NCI-H1417 treated with DMSO at 0.1 percent for 48 hours (cell line): ENCODE measurements at places on chromosomes 5 and 9.

DNA sequence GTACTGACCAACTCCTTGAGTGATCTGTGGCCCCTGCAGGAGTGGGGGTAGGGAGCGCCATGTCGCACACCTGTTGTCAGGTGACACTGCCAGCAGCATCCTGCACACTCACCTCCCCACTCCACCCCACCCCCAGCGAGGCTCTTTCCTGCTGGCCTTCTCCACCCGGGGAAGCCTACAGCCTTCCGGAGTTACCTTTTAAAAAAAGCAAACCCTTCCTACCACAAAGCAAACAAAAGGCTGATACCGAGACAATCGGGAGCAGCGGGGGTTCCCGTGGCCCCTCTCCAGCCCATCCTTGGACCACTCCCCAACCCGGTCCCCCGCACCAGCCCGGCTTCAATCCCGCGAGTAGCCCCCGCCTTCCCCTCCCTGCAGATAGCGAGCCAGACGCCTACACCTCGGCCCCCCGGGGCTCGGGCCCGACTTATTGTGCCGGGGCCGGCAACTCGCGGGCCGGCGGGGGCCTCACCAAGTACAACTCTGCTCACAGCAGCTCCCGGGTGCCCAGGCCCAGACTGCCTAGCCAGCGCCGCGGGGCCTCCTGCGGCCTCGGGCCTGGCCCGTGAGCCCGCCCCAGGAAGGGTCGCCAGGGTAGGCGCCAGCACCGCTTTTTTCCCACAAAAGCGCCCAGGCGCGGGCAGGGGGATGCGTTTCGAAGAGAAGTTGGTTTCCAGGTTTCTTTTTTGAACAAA, 724 bp downstream of the MACROH2A1 start:
- no peak for DNase-seq

DNA sequence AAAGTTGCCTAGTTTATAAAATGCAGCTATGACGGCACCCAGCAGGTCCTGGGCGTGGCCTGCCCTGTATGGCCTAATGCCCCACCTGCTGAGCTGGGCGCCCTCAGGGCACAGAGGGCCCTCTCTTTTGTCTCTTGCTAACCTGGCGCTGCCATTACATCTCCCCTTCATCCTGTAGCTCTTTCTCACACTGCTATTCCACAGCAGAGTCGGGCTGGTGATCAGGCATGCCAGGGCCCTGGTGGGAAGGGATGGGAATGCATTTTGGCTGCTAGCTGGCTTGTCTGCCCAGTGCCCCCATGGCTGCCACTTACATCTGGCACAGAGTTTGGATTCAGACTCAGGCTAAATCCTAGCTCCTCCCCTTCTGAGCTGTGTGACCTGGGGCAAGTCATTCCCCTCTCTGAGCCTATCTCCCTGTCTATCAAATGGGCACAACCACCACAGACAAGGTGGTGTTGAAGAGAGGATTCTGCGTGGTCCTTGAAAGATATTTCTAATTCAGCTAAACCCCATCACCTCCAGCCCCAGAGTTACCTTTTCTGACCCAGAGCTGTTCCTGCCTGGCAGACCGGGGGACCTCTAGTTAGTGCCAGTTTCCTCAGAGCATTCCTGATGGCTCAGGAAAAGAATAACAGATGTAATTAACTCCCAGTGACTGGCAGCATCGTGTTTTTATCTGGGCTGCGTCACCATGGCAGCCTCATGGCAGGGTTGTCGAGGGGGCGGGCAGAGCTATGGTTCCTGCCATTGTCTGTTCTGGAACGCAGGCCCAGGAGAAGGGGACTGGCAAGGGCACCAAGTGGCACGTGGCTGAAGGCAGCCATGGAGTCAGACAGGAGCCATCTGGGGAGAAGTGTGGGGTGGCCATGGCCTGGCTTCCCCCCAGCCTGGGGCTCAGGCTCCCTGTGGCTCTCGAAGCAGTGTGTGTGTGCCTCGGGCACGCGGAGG, 6.3 kb downstream of the PRR7 start:
- no peak for DNase-seq

- DNase-seq, result no peak
Observed at GRCh38 chr5:32542216-32543059, 42.9 kb upstream of the SUB1 start.

- no peak for DNase-seq
Observed at GRCh38 chr9:79977510-79978197, 405.9 kb downstream of the TLE4 start.

DNA sequence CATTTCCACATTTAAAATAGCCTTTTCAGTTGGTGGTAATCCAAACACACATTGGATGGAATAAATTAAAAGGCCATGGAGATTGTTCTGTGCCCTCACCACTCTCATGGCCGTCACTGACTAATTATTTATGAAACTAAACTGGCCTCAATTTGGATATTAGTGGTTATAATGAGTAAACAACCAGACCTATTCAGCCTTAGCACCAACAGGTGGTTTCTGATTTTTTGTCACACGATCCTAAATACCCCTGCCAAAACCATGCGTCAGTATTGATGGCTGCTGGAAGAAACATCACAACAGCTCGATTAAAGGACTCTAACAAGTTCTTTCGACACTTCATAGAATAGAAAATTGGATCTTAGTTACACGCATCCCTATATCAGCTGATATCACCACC, 276.0 kb upstream of the DAP start:
- no peak for DNase-seq

- DNase-seq, result no peak
Observed at GRCh38 chr5:113660706-113661250, 147.3 kb downstream of the YTHDC2 start.

DNA sequence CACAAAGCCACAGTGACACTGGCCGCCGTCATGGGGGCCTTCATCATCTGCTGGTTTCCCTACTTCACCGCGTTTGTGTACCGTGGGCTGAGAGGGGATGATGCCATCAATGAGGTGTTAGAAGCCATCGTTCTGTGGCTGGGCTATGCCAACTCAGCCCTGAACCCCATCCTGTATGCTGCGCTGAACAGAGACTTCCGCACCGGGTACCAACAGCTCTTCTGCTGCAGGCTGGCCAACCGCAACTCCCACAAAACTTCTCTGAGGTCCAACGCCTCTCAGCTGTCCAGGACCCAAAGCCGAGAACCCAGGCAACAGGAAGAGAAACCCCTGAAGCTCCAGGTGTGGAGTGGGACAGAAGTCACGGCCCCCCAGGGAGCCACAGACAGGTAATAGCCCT, 26.1 kb downstream of the HRH2 start:
- no peak for DNase-seq

GRCh38 chr5:171907725-171908343, 98.6 kb downstream of the FBXW11 start:
- DNase-seq, result no peak

GRCh38 chr9:19568946-19569345, 160.1 kb downstream of the ACER2 start:
- no peak for DNase-seq

DNA sequence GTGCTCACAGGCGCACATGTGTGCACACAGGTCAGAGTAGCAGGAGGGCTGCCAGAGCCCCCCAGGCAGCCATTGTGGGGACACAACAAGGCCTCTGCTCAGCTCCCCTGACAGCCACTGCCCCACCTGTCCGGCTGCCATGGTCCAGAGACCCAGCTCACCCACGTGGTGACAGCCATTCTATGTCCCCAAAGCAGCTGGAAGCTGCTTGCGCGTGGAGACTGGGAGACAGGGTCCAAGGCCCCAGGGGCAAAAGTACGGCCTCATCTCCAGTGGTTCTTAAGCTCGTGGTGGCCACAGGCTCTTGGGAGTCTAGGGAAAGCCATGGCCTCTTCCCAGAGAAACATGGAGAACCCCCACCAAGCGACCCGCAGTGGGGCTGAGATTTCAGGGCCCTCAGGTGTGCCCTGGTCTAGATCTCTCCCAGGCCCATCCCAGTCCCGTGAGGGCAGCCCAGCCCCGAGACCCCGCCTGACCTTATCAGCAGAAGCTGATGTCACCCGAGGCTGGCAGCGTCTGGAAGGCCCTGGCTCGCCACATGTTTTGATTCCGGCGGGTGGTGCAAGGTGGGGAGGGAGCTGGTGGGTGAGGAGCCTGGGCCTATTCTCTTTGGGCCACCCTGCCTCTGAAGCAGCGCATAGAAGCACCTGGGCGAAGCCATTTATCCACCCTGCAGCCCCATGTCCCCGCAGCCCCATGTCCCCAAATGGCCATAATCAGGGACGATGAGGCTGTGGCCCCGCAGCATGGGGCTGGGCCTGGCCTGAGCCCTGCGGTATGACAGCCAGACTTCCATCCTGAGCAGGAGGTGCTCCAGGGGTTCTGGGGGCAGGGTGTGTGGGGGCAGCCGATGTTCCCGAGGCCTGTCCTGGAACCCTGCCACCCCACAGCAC, 31.7 kb downstream of the GLT6D1 start:
- no peak for DNase-seq

- no peak for DNase-seq
Observed at GRCh38 chr5:180105827-180106312, 34.3 kb upstream of the RNF130 start.

DNA sequence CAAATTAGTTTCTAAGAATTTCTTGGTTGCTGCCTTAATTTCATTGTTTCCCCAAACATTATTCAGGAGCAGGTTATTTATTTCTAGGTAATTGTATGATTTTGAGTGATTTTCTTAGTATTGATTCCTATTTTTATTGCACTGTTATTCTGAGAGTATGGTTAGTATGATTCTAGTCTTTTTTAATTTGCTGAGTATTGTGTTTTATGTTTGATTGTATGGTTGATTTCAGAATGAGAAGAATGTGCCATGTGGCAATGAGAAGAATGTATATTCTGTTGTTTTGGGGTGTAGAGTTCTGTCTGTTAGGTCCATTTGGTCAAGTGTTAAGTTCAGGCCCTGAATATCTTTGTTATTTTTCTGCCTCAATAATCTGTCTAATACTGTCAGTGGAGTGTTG, 27.1 kb downstream of the LOX start:
- DNase-seq, result no peak

- no peak for DNase-seq
Observed at GRCh38 chr9:109411069-109411761, 86.9 kb downstream of the PTPN3 start.

GRCh38 chr9:120911295-120911837, 15.2 kb downstream of the TRAF1 start:
- DNase-seq, result no peak

DNA sequence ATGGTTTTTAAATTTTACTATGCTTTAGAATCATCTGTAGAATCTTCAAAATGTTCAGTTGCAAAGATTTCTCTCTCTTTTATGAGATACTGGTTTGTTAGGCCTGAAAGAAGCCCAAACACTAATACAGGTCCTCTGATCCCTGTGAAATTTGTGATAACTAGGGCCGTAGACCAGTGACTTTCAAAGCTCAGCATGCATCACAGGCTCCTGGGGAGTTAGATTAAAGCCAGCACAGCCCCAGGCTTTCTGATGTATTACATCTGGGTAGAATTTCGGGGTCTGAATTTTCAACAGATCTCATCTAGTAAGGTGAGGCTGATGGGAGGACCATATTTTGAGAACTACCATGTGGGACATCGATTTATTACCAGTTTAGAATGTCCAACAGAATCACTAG, 194.1 kb upstream of the PTPRD start:
- DNase-seq, result no peak
